ENCODE measurements at places on chromosomes 5 and 9.

GRCh38 chr9:35470894-35471293 lies 19.0 kb upstream of the RUSC2 start:
- DNase-seq: no peak

GRCh38 chr5:115888027-115888426 lies 46.3 kb downstream of the AP3S1 start:
- DNase-seq: no peak

GRCh38 chr5:116765441-116765840 lies 190.8 kb upstream of the SEMA6A start:
- no peak for DNase-seq

DNA sequence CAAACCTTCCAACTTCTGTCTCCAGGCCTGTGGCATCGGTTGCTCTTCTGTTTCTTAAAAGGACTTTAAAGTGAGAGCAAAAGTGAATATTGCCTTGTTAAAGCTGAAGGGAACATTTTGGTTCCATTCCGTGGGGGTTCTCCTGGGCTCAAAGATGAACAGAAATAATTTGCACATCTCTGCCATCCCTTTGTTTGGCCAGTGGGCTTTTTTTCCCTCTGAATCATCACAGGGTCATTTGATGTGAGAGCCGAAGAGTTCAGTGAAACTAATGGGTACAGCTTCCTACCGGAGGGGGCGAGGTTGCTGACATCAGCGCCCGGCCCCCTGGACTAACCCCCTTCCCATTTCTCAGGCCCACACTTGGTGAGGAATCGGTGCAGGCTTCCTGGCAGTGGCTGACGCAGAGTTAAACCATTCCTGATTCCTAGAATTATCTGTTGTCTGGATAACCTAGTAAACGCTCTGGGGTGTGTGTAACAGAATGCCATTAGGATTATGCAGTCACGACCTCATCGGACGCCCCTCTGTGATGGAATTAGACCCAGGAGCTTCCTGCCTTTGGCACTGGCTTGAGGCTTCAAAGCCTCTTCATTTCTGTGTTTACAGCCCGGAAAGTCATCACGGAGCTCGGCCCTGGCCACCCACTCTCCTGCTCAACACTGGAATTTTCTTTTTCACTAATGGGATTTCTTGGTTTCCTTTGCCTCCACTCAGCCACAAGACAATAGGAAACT lies 61.6 kb upstream of the RPL26L1 start:
- DNase-seq: no peak

DNA sequence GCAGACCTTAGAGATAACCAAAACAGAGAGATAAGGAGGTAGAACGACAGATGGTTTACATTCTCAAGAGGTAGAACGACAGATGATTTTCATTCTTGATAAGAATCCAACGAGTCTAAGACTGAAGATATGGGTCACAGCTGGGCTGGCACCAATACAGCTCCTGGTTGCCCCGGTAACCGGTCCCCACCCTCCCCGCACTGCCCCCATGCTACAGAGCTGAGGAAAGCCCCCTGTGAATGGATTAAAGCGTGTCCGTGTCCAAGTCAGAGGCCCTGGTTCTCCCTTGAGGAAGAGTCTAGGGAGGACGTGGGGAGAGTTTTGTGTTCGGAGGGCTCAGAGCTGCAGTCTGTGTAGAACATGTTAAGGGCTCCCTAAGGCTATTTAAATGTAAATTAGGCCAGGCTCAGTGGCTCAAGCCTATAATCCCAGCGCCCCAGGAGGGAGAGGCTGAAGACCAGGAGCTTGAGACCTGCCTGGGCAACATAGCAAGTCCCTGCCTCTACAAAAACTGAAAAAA lies 8.1 kb downstream of the IDNK start:
- no peak for DNase-seq

DNA sequence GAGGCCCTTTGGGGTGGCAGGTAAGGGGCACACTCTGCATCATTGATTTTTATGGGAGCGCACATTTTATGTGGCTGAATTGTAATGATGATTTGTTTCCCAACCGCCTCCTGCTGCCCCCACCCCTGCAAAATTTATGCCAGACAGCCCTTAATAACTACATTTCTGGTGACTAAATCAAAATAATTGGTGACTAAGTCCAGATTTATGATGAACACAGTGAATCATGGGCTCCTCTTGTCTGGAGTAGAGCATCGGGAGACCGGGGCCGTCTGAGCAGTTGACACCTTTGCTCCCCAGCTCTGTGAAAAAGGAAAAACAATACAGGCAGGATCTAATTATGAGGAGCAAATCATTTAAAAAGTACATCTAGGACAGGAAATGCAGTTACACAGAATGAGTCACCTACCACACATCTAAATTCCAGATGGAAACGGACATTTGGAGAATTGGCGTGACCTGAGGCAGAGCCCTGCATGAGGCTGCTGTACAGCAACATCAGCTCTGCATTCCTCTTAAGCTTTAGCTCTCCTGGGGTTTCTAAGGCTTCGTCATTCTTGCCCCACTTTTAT lies 58.9 kb downstream of the DOCK2 start:
- no peak for DNase-seq

GRCh38 chr5:81817086-81817485 lies 66.2 kb upstream of the SSBP2 start:
- DNase-seq: no peak

DNA sequence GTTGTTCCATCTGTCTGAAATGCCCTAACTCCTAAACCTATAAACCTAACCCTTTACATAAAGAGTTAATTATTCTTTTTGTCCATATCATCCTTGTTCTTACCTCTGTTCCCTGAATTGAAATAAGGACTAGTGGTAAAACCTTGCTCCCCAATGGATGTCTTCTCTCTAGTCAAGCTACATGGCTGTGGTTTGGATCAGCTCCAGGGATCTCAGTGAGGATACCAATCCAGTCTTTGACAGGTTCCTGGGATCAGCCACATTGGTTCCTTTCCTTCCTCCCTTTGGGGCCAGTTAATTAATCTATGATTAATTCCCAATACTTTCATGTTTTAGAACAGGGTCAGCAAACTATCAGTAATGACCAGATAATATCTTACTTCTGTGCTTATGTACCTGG lies 151.6 kb downstream of the SIL1 start:
- DNase-seq: no peak

DNA sequence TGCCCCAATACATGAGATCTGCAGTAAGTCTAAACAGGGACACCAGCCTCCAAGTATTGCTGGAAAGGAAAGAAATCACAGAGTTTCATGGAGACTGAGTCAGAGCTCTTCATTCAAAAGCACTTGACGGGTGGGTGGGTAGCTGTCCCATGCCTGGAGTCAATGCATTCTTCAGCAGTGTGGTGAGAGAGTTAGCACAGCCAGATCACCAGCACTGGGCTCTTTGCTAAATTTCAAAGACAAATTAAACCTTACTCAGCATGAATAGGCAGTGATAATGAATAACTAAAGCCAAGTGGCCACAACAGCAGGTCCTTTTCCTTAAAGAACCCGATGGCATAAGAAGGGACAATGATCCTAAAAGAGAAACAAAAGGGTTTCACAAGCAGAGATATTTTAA lies 192.4 kb downstream of the ACTL7B start:
- DNase-seq: no peak

DNA sequence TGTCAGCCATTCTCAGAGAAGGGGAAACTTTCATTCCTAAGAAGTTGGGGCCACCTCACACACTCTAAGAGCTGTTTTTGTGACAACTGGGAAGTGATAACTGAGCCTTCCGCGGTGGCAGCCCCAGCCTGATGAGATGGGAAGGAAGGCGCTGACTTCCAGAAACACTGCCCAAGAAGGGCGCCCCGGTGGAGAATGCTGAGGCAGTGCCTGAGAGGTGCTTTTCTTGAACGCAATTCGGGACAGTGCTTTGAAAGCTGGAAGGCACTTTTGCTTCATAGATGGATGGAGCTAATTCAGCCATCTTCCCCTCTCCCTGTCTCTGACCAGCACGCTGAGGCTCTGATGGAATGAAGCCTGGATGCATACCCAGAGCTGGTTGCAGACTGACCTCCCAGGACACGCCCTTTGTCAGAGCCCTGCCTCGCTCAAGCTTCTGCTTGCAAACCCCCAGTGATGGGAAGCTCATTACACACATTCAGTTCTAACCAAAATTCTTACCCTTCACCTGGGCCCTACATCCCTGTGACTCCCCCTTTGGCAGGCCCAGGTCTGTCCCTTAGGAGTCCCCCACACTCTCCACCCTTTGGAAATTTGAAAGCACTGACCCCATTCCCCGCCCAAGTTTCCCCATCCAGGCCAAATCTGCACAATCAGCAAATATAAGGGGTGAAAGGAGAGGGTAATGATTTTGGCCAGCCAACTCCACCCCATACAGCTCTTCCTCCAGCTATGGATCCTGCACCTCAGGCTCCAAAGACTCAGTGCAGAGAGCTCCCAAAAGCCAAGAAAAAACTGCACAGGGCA lies 66.6 kb upstream of the SLC25A51 start:
- DNase-seq: no peak

- no peak for DNase-seq
Observed at GRCh38 chr9:19456426-19456825, 47.6 kb downstream of the ACER2 start.

GRCh38 chr9:122265149-122265915 lies 650 bp downstream of the MRRF start:
- no peak for DNase-seq

DNA sequence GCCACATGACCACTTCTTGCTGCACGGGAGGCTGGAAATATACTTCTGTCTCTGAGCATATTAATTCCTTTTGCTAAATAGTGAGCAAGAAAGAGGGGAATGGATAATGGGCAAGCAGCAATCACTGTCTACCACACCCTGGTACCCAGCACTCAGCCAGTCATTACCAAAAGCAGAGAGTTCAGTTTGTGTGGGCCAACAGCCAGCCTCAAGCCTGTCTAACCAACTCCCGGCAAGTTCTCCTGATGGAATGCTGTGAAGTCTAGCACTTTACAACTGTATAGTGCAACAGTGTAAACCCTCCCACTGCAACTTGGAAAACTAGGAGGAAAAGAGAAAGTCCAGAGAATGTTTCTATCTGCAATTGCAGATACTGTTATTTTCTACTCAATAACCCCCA lies 47.8 kb downstream of the PLK2 start:
- DNase-seq: no peak

DNA sequence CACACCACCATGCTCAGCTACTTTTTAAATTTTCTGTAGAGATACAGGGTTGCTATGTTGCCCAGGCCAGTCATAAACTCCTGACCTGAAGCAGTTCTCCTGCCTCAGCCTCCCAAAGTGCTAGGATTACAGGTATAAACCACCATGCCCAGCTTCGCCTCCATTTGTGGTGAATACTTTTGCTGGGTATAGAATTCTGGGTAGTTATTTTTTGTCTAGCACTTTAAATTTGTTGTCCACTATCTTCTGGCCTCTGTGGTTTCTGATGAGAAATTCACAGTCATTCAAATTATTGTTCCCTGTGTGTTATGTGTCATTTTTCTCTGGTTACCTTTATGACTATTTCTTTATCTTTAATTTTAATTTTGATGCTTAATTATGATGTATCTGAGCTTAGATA lies 57.7 kb upstream of the EXOC3 start:
- DNase-seq: no peak

DNA sequence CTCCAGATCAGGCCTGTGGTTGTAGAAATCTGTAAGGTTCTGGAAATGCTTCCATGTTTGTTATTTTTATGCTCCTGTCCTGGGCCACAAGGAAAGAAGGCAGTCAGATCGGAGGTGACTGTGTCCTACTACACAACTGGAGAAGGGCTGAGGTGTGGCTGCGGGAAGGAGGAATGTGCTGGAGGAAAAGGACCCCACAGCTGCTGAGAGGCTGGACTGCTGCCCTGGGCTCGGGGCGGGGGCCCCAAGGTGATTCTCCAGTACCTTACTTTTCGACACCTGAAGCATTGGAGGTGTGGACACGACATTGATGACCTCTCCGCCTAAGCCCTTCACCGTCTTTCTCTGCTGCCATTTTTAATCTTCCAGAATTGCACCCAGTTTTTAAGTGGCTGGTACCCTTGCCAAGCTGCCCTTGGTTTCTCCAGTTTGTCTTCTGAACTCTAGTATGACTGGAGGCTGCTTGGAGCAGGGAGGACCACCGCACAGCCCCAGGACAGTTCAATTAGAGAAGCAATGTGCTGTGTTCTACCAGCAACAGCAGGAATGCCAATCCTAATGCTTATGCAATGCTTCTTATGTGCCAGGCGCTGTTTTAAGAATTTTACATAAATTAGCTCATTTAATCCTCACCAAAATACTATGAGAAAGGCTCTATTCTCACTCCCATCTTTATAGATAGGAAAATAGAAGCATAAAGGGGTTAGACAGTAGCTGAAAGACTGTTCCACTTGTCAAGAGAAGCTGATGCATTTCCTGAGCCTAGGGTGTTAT lies 13.5 kb upstream of the ANKRD33B start:
- DNase-seq: no peak

DNA sequence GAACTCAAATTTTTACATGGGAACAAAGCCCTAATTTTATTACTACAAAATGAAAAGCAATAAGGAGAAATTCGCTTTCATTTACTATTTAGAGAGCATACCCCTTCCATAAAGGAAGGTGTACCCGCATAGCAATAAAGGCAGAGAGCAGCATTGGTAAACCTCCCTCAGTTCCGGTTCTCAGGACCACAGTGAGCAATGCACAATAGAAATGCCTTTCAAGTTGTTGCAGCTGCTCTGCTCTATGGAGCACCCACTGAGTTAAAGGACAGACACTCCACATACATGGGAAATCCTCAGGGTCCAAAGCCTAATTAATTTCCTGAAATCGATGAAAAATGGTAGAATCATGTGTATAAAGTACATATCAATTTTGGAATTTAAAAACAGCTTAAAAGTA lies 89.9 kb upstream of the MPDZ start:
- DNase-seq: peak; percentile 8

DNA sequence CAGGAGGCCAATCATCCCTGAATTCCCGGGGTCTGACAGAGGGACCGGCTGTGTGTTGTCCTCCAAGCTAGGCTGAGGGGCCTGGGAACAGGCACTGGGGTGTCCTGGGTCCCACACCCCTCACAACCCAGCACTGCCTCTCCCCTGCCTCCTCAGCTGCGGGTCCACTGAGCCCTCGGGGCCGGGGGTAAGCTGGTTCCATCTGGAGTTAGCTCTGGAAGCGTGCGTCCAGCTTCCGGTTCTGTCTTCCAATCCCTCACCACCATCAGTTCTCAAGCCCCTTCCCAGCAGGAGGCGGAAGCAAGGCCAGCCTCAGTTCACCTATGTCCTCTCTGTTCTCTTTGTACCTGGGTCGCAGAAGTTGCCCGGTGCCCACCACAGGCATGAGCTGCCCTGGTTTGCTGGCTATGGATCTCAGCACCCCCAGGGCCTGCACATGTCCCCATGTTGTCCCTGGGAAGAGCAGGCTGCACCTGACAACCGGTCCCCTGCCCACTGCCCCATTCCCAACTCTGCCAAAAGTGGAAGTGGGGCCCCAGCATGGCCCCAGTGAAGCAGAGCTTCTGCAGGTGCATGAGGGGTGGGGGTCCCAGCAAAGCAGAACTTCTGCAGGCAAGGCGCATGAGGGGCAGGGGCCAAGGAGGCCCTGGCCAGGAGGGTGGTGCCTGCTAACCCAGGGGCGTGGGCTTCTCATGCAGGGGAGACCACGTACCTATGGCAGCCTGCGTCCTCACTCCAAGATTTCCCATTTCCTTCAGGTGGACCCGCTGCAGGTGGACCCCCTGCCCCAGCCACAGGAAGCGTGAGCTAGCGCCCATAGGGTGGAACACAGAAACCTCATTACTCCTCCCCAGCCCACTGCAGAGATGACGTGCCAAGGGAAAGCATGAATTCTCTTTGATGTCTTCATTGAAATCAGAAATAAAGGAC lies 111.9 kb downstream of the ZNF354C start:
- DNase-seq: no peak
